Hematopoietic multipotent progenitor cell treated with erythropoietin and hydrocortisone succinate and interleukin-3 and kit ligand, for 4 days (in vitro differentiated cells): ENCODE measurements at places on chromosomes 5 and 9.
A peak's percentile ranks its signal among the peaks of the same experiment; 100 is the strongest.

- DNase-seq, result no peak
Measured at GRCh38 chr5:17186256-17186655, 31.2 kb upstream of the BASP1 start.

DNA sequence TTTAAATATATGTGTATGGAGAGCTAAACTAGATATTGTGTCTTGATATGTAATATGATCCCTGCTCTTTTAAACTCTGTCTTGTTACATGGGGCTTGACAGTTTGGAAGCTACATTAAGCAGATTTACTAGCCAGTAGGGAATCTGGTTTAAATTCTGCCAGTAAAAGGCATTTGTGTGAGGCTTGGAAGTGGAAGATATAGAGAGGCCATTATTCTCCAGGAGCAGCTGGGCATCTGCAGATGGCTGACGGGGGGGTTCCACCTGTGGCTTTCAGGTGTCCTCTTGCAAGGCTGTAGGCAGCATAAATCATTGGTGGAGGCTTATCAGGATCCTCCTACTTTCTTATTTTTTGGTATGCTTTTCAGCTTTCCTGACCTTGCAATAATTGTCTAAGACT, 179.1 kb upstream of the FBXL7 start:
- no peak for DNase-seq

DNA sequence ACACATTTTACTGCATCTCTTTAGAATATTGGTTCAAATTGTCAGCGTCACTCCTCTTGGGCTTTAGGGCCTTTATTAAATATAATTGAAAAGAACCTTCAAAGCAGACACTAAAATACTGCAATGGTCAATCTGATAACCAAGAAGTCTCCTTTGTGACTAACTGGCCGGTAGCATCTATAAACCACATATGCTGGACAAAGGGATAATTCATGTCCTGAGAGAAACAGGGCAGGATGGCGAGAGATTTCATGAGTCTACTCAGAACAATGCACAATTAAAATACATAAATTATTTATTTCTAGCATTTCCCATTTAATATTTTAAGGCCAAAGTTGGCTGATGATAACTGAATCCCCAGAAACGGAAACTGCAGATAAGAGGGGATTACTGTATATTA, 1083.4 kb upstream of the CDH18 start:
- no peak for DNase-seq

- no peak for DNase-seq
Measured at GRCh38 chr9:130382636-130383349, 62.0 kb upstream of the ASS1 start.

- no peak for DNase-seq
Measured at GRCh38 chr9:101167490-101168134, 139.1 kb downstream of the PLPPR1 start.

DNA sequence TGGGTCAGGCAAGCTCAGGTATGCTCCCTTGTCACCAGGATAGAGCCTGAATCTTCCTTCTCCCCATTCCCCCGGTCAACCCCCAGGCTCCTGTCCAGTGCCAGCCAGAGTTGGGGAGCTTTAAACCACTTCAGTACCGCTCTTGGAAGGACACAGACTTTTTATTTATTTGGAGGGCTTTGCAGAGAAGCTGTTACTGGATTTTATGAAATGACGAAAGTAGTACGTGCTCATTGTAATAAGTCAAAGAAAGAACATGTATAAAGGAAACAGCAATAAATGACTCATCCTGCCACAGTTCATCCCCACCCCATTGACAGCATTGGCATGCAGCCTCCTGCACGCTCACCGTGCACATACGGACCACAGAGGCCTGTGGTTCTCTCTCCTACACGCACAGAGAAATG, 230.3 kb downstream of the AUH start:
- DNase-seq, result peak; percentile 78

DNA sequence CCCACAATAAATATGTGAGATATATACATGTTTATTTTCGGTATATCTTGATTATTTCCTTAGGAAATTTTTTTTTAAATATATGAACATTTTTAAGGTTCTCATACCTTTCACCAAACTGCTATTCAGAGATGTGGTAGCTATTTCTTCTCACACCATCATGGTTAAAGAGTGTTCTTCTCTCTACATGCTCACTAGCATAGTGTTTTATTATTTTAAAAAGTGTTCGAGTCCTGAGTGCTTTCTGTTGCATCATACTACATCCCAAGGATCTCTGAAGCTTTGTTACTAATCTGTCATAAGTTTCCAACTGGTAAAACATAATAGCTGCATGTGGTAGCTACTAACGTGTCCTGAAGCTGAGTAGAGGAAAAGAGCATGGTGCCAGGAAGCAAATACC, 177.4 kb upstream of the GLRA1 start:
- DNase-seq, result no peak

DNA sequence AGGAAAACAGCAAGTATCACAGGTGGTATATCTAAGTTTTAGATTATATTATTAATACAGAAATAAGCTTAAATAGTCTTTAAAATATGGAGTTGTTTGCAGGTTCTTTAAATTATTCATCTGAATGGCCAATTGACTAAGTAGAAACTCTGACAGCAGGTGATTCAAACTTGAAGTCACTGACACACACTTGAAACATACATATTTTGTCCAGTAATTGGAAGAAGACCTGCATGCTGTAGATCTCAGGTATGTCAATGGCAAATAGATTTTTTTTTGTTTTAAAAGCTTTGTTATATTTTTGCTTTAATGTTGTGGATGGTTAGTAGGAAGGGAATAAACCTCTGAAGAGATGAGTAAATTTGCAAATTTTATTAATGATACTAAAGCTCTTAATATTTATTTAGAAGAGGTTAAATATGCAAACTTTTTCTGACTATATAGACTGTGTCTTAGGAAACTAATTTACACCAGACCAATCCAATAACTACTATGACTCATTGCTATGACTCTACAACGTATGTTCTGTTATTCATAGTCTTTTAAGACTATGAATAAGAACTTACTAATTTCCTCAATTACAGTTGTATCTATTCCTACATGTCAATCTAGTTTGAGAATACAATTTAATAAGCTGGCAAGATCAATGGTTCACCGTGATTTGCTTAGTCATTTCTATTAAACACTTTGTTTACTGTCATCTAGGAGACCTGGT, 53.9 kb upstream of the RORB start:
- no peak for DNase-seq

DNA sequence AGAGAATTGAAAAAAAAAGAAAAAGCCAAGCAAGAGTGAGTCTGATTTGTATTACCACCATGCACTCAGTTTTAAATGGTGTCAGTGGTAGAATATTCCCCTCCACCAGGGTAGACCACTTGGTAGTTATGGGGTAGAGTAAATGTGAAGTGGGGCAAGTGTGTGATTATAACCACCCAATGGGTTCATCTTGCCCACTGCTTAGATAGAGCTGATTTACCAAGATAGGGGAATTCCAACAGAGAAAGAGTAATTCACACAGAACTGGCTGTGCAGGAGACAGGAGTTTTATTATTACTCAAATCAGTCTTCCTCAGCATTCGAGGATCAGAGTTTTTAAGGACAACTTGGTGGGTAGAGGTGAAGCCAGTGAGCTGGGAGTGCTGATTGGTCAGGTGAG, 113.3 kb upstream of the RAI14 start:
- DNase-seq, result no peak

GRCh38 chr5:42592401-42593140, 164.0 kb upstream of the CCDC152 start:
- no peak for DNase-seq

GRCh38 chr5:1204693-1205242, 3.4 kb downstream of the SLC6A19 start:
- DNase-seq, result peak; percentile 56

- DNase-seq, result peak; percentile 60
Measured at GRCh38 chr9:126558051-126558665, 55.6 kb upstream of the LMX1B start.

DNA sequence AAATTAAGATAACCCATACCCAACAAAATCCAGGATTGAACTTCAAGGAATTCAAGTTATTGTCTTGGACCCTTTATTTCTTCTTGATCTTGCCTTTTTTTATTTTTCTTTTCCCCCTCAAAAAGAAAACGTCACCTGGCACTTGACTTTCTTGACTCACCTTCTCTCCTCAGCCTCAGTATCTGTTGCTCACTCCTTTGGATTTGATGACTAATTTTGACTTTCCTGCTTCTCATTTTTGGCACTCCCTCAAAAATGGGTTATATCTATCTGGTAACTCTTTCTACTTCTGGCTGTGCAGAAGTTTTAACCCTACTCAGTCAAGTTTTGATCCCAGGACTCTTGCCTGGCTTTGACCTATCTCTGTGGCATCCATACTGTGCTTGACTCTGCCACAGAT, 66.6 kb upstream of the SPATA31D4 start:
- no peak for DNase-seq
